ENCODE measurements at places on chromosomes 7 and 10.

- no peak for DNase-seq
Measured at GRCh38 chr10:99674762-99675161, 15.5 kb downstream of the ENTPD7 start.

- DNase-seq = no peak
Measured at GRCh38 chr10:97682042-97682441, 5.0 kb downstream of the AVPI1 start.

GRCh38 chr7:100478958-100479660 lies at the start of gene TSC22D4:
Gene TSC22D4 (minus strand): TSS chr7:100479214. CDS start chr7:100478038, 1,176 bp downstream.
- peak; percentile 82 for DNase-seq

DNA sequence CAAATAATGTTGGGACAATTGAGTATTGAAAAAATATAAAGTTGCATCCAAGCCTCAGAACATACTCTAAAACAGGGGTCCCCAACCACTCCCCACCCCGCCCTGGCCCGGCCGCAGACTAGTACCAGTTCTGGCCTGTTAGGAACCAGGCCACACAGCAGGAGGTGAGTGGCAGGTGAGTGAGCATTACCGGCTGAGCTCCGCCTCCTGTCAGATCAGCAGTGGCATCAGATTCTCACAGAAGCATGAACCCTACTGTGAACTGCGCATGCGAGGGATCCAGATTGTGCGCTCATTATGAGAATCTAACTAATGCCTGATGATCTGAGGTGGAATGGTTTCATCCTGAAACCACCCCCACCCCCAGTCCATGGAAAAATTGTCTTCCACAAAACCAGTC lies 19.4 kb downstream of the HIPK2 start:
- no peak for DNase-seq

DNA sequence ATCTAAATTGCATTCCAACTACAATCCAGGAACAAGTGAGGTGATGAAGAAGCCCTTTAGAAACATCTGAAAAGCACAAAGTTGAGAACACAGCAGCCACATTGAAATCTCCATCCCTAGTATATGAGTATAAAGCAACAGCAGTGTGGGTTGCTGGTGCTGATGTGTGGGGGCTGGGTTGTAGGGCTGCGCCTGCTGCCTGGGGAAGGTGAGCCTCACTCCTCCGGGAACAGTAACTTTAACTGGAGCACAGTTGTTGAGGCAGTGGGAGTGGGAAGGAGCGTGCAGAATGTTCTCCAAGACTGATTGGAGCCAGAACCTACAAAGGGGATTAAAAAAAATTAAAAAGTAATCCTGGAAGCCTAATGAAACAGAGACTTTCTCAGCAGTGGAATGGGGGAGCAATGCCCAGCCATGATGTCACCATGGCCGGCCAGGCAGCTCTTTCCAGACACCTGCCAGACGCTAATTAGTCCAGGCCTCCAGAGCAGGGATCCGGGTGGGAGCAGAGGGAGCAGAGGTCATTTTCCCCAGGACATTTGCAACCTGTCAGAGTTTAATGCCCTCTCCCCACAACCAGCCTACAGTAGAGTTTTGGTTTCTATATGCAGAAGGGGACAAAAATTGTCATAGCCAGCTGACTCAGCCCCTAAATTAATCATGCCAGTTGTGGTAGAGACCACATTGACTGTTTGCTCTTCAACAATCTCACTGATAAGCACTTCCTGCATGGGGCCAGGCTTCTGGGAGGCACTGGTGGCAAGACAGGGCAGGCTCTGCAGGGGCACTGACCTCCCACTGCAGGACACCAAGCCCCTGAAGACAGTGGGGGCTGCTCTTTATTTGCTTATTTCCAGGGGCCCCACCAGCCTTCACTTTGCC lies 133.0 kb upstream of the ZNF32 start:
- DNase-seq = no peak

- no peak for DNase-seq
Measured at GRCh38 chr7:132113536-132114371, 462.5 kb downstream of the PLXNA4 start.

GRCh38 chr7:36583318-36583717 lies 141.0 kb downstream of the AOAH start:
- no peak for DNase-seq

GRCh38 chr10:90314718-90315117 lies 543.1 kb downstream of the HTR7 start:
- no peak for DNase-seq

DNA sequence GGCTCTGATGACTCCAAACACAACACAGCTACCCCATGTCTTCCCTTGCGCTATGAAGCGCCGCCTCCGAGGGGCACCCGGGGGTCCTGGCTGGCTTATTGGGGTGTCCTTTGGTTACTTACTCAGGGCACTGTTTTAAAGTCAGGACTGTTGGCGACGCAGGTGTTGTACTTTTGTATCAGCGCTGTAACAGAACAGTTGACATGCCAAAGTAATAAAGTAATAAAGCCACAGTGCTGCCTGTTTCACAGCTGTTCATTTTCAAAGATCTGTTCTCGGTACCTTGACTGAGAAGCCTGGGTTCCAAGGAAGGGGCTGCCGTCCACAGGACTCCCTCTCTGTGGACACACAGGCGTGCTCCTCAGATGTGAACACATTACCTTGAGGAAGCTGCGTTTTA lies 64.1 kb downstream of the WDR37 start:
- DNase-seq = no peak

DNA sequence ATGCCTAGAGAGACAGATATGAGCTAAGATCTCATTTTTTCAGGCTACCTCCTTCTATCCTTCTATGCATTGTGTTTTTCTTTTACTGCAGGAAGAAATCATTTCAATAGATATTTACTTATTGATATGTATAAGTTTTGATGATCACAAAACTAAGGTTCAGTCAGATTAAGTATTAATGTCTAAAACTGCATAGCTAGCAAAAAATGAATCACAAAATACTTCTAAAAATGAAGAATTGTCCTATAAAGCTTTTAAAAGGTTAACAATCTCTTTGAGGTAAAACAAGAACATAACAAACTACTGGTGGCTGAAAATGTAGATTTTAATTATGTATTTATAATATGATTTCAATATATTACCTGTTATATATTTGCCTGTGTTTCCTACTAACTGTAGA lies 632.9 kb upstream of the LRRTM3 start:
- DNase-seq = no peak

DNA sequence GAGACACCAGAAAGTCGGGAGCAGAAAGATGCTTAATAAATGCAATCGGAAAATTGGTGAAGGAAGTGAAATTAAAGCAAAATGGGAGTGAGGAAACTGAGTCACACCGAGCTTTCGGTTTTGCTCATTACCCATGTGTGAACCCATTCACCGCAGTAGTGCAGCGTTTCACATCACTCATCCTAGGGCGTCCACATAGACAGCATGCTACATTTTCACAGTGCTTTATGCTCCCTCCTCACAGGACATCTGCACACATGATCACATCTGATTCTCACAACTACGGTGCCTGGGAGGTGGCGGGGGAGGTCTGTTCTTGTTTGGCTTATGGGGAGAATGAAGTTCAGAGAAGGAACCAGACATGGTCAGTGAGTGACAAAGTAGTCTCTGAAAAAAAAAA lies 36.6 kb upstream of the ATP6V0A4 start:
- no peak for DNase-seq

DNA sequence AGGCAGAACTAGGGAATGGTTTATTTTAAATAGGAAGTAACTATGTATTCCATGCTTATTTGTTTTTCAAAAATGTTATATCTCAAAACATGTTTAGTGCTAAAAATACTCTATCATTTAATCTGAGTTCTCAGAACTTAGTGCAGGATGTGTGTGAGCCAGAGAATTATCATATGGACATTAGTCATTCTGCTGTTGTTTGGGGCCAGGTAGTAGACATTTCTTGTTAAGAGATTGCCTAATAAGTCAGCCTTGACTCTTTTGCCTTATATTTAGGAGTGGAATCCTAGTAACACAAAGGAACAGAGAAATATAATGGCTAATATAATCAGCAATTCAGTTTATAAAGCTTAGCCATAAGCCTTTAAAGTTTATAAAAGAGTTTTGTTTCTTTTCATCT lies 149.8 kb downstream of the CCSER2 start:
- DNase-seq = no peak

DNA sequence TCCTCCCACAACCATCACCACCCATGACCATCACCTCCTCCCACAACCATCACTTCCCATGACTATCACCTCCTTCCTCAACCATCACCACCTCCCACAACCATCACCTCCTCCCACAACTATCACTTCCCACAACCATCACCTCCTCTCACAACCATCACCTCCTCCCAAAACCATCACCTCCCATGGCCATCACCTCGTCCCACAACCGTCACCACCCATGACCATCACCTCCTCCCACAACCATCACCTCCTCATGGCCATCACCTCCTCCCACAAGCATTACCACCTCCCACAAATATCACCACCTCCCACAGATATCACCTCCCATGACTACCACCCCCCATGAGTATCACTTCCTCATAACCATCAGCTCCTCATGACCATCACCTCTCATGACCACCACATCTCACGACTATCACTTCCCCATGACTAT lies 52.2 kb downstream of the PDGFA start:
- DNase-seq = no peak

DNA sequence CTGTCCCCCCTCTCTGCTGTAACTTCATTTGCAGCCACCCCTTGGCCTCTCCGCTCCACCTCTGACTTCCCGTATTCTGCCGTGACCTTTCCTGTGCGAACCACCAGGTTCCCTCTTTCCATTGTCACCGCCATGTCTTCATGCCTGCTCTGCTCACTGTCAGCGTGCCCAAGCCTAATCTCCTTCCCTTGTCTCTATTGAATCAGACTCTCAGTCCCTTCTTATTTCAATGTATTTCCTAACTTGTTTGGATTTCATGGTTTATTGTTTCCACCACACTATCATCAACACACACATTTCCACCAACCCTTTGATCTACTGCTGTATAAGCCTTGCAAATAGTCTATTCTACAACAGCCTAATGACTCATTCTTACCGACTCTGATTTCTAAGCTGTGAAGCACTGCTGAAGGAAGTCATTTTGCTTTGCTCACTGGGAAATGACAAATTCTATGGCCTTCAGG lies 30.0 kb upstream of the INHBA start:
- no peak for DNase-seq

DNA sequence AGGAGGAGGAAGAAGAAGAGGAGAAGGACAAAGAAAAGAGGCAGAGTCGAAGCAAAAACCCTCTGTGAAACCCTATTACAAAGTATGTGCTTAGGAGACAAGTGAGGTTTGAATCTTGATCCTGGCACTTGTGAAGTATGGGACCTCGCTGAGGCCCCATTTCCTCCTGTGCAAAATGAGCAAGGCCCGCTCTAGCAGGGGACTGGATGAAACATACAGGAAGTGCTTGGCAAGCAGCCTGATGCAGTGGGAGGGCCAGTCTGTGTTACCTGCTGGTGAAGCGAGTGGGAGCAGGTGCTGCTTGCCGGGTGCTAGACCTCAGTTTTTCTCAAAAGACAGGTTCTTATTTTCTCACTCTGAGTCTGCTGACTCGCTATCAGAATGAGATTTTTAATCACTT lies 150.4 kb downstream of the JCAD start:
- DNase-seq = no peak

DNA sequence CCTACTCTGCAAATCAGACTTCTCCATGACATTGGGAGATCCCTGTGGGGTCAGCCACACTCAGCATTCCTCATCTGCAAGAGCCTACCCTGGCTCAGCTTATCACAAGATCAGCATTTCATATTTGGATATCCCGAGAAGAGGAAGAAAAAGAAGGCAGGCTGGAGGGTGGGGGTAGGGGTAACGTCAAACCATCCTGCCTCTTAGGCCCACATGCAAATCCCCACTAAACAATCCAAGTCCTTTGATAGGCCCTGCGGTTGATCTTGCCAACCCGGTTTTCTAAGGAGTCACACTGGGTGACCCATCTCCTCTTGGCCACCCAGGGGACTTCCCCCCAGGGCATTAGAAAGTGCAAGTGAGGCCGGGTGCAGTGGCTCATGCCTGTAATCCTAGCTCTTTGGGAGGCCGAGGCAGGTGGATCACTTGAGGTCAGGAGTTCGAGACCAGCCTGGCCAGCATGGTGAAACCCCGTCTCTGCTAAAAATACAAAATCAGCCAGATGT lies 128.0 kb upstream of the CALN1 start:
- DNase-seq = no peak

DNA sequence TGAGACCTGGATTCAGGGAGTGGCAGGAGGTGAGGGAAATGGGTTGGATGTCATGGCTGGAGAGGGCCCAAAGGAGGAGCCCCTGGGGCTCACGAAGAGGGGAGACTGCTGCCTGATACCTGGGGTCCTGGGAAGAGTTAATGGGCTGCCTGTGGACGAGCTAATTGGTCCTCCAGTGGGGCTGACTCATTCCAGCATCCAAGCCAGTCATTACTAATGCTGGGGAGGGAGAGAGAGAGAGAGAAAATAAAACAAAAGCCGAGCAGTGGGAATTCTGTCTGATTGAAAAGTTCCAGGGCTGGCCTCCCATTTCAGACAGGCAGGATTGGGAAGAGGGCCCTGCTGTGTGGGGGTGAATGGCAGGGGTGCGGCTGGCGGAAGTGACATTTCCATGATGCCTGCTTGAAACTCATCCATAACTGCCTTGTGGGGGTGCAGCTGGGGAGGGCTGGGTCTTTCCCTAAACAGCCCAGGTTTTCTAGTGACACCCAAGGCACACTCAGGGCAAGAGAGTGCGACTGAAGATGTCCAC lies 297.8 kb downstream of the RPS24 start:
- no peak for DNase-seq

- DNase-seq = no peak
Measured at GRCh38 chr7:101237206-101238067, at the start of gene CLDN15. Gene CLDN15 (minus strand): TSS chr7:101237802. CDS start chr7:101237581, 221 bp downstream.

GRCh38 chr10:7797582-7797981 lies 9.6 kb downstream of the ATP5F1C start:
- DNase-seq = no peak

DNA sequence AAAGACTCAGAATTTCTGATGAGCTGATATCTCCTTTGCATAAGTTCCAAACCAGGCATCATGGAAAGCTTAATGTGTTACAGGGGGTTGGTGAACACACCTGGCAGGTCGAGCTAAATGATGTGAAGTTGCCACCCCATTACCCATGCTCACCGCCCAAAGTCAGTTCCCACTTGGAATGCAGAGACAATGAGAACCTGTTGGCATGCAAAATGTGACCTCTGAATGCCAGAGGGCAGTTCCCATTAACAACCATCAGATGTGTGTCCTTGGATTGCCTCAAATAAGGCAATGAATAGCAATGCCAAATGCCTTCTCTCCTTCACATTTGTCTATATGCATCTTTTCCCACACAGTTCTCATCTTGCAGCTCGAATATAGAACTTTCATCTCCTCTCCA lies 190.7 kb downstream of the CDCA7L start:
- no peak for DNase-seq

DNA sequence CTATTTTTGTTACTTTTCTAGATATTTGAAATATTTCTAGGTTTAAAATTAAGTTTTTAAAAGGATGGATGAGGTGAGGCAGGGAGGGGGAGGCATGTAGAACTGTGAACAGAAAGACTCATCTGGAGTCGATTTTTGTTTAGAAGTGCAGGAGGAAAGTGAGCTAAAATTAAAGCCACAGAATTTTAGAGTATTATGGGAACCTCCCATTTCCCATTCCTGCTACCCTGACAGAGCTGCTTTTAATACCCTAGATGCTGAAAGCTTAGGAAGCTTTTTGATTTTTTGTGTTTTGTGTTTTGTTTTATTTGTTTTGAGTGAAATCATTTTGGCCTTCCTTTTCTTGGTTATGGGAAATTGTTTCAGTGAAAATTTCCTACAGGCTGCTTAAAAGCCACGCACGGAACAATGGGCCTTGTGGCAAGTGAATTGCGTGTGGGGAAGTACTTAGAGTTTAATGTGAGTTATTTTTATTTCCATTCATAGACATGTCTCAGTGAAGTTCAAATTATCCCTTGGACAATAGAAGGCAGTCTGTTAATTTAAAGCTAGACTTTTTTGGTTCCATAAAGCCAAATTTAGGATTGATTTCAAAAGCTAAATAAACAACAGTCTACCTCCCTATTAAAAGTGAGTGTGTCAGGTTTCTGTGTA lies 102.0 kb upstream of the HDAC9 start:
- DNase-seq = no peak
